ENCODE measurements at places on chromosomes 1 and 21. TPM values are rescaled to one million over a fixed set of nuclear protein-coding genes. Genes with fewer than 3 reads are reported as not detected.

DNA sequence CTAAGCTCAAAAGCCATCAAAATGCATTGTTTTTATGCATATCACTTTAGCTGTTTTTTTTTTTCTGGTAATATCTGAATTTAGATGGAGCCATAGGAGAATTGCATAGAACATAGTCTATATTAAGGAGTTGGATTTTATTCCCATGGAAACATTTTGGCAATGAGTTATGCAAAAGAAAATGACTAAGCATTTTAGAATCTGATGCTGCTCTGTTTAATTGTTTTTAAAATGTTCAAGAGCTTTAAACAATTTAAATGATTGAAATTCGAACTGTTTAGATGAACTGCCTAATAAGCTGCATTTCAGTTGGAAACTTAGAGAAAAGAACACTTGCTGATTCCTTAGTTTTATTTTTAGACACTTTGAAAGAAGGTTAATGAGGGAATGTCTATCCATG lies 1531.5 kb upstream of the B3GALT2 start:
- DNase-seq: no peak

- no peak for DNase-seq
Observed at GRCh38 chr1:179327679-179328078, 34.1 kb downstream of the SOAT1 start.

GRCh38 chr21:23952269-23952668 lies 1655.0 kb downstream of the MRPL39 start:
- no peak for DNase-seq

GRCh38 chr1:48061162-48062136 lies 64.3 kb upstream of the TRABD2B start:
- DNase-seq: no peak

- DNase-seq: no peak
Observed at GRCh38 chr21:21003701-21004100, 5.5 kb downstream of the NCAM2 start.

GRCh38 chr1:91278754-91279153 lies 125.9 kb downstream of the HFM1 start:
- peak; percentile 12 for DNase-seq

GRCh38 chr1:116712510-116712909 lies 41.7 kb upstream of the CD2 start:
- no peak for DNase-seq

DNA sequence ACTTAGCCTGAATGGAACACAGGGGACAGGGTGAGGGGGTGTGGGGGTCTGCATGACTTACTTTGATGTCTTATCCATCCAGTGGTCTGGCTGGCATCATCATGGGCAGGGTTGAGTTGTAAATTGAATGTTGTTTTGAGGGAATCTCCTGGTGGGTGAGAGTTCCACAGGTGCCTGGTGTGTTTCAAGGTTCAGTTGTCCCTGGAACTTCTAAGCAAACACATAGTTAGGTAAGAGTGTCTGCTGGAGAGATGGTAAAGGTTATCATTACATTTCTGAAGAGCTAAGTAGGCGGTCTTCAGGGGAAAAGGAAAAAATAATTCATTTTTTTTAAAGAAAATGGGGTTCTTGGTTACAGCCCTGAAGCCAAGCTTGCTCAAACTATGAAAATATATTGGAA lies 46.0 kb upstream of the SIPA1L2 start:
- DNase-seq: no peak

GRCh38 chr1:21184276-21184675 lies 7.6 kb upstream of the EIF4G3 start:
- DNase-seq: no peak

- DNase-seq: no peak
Observed at GRCh38 chr1:162765788-162766187, 24.7 kb upstream of the HSD17B7 start.

- no peak for DNase-seq
Observed at GRCh38 chr1:159598196-159598595, 10.6 kb downstream of the APCS start.

- no peak for DNase-seq
Observed at GRCh38 chr1:175174309-175175102, 18.1 kb downstream of the KIAA0040 start.

DNA sequence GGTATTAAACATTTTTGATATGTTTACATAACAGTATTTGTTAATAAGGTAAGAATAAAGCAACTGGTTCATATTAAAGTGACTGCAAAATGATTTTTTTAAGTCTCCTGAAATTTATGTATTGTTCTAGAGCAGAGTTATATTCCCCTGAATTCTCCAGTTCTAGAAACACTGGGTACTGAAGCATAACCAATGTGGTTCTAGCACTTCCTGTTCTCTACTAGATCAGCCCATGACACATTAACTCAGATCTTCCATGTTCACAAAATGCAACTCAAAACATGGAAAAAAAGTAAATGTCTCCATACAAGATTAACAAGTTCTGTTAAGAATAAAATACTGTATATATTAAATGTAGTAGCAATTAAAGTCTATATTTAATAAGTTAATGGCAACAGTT lies 3.9 kb downstream of the NEGR1 start:
- DNase-seq: no peak

DNA sequence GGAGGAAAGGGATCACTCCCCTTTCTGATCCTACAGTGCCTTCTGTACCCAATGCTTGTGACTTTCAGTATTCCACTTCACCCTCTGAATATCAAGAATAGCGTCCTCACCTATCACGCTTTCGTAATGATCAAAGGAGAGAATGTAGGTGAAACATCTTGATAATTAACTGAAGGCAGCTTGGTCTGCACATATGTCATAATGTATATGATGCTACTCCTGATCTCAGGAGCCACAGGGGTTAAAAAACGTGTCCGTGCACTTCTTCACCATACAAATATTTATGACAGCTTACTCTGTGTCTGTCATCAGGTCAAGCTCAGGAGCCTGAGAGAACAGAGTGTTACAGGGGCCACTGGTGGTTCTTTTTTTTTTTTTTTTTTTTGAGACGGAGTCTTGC lies 1.2 kb upstream of the PIK3C2B start:
- DNase-seq: no peak

- DNase-seq: no peak
Observed at GRCh38 chr21:24994717-24995116, 612.6 kb downstream of the MRPL39 start.

DNA sequence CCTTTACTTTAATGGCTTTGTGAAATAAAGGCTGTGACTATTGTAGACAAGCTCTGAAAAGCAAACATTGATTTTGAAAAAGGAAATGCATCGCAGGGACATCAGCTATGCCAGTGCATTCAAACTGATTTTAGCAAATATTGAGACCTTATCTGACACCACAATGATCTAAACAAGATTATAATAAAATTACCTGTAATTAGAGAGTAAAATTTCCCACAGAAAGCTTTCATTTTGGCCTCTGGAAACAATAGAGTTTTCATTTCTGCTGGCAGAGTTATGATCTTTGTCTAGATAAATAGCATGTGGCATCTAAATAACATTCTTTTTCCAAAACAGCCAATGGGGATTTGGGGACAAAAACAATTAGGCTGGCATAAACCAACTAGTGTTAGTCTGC lies 650.4 kb upstream of the PRMT6 start:
- no peak for DNase-seq

Gene IVL
- not detected for polyA plus RNA-seq

Gene ATP6V1G3
- 7.6 TPM for polyA plus RNA-seq

Gene SLC41A1
- 30.4 TPM for polyA plus RNA-seq

Gene ACTA1
- 1.00 TPM for polyA plus RNA-seq

Gene USH2A
- 0.24 TPM for polyA plus RNA-seq

Gene KCNT2
- 11.4 TPM for polyA plus RNA-seq

Gene CYP4B1
- 3.2 TPM for polyA plus RNA-seq

Gene NBPF1
- polyA plus RNA-seq: 70.5 TPM

Gene CD34
- 123 TPM for polyA plus RNA-seq

Gene HLX
- 10.3 TPM for polyA plus RNA-seq

Gene ETV3L
- 0.08 TPM for polyA plus RNA-seq

Gene OR14K1
- not detected for polyA plus RNA-seq

Gene VHLL
- polyA plus RNA-seq: 0.24 TPM

Gene CAP1
- 191 TPM for polyA plus RNA-seq

Gene SSX2IP
- polyA plus RNA-seq: 38.3 TPM
